Activated CD4-positive, alpha-beta T cell treated with anti-CD3 and anti-CD28 coated beads, Interleukin-2, amount 50 U/mL, for 1 hour (primary cell): ENCODE measurements at places on chromosomes 4 and X.

- DNase-seq: no peak
Measured at GRCh38 chr4:6423575-6423974, 48.8 kb downstream of the PPP2R2C start.

- peak; percentile 38 for DNase-seq
Measured at GRCh38 chrX:104922206-104922621, 298.3 kb downstream of the TEX13A start.

DNA sequence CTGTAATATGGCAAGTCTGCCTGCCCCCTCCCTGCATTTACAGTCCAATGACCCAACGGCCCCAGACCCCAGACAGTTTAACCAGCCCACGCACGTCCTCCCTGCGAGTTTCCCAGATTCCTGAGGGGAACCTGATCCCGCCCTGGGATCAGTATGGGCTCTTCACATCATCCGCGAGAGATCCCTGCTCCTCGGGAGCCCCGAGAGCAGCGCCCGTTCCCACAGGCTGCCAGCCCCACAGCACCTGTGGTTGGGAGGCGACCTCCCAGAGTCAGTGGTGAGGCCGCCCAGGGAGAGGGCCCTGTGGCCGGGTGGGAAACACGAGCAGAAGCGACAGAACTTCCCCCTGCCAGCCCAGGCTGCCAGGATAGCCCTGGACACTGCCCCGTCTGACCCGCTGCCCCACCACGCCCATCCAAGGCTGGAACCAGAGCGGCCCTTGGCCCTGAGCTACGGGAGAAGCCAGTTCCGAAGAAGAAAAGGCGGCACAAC, 32.8 kb downstream of the TSC22D3 start:
- DNase-seq: no peak

DNA sequence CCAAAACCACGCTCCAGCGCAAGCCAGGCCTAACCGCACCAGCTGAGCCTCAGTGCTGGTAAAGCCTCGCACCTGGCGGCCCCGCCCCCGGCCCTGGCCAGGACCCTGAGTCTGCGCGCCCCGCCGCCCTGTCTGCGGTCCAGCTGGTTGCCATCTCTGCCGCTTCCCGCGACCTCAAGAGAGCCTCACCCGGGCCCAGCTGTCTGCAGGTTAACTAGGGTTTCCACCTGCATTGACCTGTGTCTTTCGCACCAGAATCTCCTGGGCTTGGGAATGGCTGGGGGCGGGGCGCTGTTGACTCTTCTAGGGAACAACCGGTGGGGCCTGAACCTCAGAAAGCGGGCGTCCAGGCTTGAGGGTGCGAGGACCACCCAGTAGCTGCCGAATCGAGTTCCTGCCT, 207.7 kb upstream of the PRPS2 start:
- no peak for DNase-seq

DNA sequence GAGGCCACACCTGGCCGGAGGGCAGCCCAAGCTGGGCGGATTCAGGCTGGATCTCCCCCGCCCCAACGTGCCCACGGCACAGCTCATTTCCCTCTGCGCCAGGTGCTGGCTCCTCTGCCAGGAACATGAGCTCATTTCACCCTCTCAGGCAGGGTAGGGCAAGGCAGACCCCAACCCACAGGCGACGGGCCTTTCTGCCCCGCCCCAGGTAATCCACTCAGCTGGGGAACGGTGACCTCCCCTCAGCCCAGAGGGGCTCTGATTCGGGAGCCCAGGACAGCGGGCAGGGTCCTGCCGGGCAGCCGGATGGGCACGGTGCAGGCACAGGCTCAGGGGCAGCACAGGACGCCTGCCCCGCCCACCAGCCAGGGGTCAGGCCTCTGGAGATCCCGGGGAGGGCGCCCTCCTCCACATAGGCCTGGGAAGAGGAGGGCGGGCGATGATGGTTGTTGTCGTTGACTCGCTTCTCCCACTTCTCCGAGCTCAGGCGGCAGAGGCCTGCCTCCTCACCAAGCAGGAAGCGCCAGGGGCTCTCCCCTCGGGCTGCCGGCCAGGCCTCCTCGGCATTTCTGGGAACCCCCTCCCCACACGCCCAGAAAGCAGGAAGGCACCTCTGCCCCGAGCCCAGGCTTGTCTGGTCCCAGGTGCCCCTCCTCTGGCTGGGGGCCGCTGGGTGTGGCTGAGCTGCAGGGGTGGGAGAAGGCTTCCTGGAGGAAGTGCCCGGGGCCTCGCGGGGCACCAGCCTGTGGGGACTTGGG, 31.1 kb downstream of the TACC3 start:
- no peak for DNase-seq

DNA sequence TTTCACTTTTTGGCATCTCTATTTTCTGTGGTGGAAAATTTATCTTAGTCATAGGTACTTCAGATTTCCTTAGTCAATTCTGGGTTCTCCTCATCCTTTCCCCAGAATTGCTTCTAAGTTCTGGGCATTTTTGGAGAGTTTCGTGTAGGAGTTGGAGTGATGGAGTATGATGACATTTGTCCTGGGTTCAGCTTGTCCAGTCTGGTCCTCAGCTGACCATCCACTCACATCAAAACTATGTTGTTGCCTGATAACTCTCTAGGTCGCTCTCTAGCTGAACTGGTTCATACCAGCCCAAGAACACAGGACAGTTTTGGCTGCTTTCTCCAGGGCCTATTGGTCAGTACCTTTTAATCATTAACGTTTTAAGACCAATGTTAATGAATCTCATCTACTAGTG, 13.2 kb downstream of the PTTG2 start:
- no peak for DNase-seq

- no peak for DNase-seq
Measured at GRCh38 chrX:109830704-109831206, 97.7 kb upstream of the ACSL4 start.

- DNase-seq: no peak
Measured at GRCh38 chr4:25878676-25879075, 15.9 kb upstream of the SEL1L3 start.

DNA sequence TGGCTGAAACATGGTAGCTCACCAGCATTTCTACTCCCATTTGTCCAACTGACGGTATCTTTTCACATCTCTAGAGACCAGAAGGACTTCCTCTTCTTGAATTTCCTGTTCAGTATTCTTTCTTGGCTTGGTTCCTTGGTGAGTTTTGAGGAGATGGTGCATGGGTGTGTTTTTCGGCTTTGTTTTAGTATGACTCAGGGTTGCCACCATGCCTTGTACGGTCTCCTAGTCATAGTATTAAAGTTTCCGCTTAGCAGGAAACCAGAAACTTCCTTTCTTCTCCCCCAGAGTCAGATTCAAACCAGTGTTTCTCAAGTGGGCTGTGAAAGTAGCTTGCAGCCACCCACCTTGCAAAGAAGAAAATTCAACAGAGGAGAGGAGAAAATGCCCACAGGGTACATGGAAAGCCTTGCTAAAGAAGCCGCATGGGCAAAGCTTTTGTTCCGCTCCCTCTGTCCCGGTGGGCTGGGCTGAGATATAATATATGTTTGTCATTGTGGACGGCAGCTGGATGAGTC, 5.7 kb downstream of the CD99 start:
- DNase-seq: peak; percentile 39

DNA sequence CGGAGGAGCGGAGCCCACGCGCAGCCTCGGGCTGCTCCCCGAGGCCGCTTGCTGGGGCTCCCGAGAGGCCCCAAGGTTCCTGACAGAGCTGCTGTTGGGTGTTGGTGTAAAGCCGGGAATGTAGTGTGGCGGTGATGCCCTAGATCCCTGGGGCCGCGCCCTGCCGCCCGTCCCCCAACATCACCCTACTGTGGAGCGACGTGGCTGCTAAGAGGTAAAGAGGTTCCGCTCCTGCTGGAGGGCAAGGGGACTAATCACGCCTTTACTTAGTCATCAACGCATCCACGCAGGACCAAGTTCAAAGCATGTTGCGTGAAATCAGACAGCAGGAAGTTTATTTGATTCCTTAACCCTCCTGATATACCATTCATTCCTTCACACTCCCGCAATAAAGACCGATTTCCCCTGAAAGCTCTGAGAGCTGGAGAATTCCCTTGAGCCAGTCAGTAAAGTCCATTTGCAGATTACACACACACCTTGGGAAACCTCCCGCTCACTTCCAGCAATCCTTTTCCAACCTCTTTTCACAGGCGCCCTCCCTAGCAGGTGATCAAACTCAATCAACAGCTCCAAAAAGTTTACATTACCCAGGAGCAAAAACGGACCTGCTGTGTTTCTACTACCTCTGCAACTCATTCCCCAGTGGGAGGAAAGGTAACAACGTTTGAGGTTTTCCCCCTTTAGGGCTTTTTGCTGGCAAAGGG, 579 bp upstream of the GABRA2 start:
- DNase-seq: no peak

GRCh38 chr4:107561481-107561880, 158.6 kb downstream of the PAPSS1 start:
- DNase-seq: no peak

DNA sequence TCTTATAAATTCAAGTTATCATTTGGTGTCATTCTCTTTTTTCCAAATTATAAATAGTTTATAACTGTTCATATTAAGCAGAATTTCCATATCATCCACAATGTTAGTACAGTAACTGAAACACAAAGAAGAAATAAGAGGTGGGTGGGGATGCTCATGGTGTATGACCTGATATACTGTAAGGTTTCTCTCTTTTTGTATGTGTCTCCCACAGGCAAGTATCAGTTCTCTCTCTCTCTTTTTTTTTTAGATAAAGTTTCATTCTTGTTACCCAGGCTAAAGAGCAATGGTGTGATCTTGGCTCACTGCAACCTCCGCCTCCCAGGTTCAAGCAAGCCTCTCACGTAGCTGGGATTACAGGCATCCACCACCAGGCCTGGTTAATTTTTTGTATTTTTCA, 43.7 kb upstream of the UGT2A3 start:
- DNase-seq: no peak

DNA sequence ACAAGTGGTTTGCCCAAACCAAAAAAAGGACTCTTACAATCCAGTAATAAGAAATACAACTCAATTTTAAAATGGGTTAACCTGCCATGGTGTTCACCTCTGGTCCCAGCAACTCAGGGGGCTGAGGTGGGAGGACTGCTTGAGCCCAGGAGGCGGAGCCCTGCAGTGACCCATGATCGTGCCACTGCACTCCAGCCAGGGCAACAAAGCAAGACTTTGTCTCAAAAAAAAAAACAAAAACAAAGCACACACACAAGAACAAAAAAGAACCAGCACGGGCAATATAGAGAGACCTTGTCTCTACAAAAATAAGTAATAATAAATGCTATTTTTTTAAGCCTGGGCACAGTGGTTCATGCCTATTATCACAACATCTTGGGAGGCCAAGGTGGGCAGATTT, 28.7 kb downstream of the ARAP2 start:
- DNase-seq: no peak

GRCh38 chrX:124010157-124010556, 48.7 kb downstream of the STAG2 start:
- DNase-seq: no peak

- DNase-seq: peak; percentile 40
Measured at GRCh38 chrX:56800801-56801200, 71.8 kb downstream of the NBDY start.

DNA sequence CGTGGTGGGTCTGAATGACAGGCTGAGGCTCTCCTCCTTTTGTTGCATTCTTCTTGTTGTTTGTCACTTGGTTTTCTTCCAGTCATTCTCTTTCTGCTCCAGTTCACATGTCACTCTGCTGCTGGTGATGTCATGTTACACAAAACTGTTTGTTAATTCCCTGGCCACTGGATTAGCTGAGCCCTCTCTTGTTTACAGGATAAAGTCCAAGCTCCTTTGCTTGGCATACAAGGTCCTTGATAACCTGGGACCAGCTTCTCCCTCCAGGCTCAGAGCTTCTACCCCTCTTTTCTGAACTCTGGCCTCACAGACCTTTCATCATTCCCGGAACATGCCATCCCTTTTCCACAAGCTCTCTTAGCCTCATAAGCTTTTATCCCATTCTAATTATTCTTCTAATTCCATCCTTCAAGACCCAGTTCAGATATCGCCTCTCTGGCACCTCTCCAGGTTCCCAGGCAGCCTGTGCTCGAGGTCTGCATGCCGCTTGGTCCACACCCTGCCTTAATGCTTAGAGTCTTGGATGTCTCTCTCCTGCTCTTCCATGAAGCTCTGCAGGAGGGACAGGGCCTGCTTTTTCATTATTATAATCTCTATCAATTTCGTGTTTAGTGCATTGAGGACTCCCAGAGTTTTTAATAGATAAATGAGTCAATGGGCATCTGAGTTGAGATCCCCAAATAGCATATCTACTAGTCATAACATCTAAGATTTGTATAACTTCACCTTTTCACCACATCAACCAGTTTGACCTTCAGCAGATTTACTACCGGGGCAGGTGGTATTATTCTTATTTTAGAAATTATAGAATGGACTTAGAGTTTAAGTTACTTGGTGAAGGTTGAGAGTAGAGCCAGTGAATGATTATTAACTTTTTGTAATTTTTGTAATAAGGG, 98.7 kb downstream of the TMEM131L start:
- no peak for DNase-seq

DNA sequence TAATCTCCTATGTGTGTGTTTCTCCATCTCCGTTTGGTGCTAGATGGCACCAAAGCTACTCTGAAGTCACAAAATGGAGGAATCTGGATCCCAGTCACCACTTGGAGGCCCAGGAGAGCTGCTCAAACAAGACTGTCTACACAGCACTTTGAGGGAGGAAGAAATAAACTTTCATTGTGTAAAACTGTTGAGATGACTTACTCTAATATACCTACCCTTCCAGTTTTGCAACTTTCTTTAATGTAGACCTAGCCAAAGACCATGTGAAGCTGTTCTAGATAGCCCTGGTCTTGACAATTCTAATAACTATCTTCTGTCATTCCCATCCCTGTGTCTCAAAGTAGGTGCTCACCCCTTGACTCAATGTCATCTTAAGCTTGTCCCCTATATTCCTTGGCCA, 52.8 kb upstream of the TAB3 start:
- DNase-seq: no peak

DNA sequence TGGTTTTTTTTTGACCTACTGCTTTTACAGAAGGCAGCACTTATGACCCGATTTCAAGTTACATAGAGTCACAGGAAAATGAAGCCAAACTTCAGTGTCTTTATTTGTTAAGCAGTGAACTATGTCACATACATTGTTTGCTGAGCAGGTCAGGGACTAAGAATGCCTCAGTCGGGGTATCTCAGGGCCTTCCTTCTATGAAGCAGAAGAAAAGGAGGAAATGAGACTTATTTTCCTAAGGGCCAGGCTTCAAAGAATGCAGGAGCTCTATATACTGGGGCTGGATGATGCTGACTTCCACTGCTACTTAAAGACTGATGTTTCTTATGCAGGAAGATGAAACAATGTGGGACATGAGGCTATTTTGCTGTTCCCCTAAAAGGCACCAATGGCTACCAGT, 558.4 kb upstream of the IGFBP7 start:
- no peak for DNase-seq

DNA sequence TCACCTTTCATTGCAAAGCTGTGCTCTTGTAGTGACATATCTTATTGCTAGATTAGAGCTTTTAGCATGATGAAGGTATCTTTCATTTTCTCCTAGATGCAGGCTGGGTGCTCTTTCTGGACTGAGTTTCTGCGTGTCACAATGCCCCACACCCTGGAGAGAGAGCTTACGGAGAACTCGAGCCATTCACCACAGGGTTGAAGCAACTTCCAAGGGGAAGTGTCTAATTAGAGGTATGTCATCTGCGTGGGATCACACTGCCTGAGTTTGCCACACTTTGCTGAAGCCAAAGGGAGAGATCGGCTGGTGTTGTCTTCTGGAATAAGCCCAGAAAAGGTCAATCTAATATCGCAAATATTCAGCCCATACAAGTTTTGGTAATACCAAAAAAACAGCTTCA, 179.3 kb upstream of the MBNL3 start:
- no peak for DNase-seq

- no peak for DNase-seq
Measured at GRCh38 chrX:152917656-152918579, 20.1 kb downstream of the ZNF185 start.
